Neural crest cell (in vitro differentiated cells): ENCODE measurements at places on chromosomes 11 and 22. TPM values are rescaled to one million over a fixed set of nuclear protein-coding genes. Genes with fewer than 3 reads are reported as not detected.

The LARGE1 gene
- 33.0 and 34.5 TPM in 2 replicates for total RNA-seq

The FLRT1 gene
- total RNA-seq, result 2.4 and 3.0 TPM in 2 replicates

The FGF3 gene
- not detected in 2 replicates for total RNA-seq

The PAK1 gene
- total RNA-seq, result 60.5 and 67.7 TPM in 2 replicates

DNA sequence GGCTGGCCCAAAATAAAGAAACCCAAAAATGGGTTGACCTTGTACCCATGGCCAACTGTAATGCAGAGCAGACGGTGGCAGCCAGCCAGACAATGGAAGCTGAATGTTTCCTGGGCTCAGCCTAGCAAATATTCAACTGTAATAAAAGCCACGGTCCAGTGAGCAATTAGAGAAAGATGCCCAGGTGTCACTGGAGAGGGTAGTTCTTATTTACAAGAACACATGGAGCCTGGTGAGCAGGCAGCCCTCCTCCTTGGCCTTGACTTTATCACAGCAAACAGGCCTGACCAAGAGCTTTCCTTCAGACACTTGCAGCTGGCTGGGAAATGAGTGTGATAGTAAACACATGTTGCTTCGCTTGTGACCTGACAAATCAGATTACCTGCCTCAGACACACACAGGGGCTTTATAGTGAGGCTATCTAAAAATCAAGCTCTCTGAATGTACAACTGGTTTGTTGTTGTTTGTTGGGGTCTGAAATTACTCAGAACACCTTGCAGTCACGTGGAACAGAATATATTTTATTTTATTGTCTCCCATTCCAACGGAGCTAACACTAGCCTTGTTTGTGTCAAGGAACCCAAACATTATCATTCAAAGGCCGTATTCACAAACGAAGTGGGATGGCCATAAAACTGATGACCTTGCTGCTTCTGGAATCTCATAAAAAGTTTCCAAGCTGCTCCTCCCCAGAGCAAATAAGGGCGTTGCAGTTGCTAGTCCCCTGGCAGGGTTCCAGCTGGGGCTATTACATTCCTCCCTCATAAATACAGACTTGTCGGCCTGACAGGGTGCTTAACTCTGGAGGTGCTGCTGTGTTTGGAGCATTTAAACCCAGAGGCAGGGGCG, 161.1 kb downstream of the BBOX1 start:
- DNase-seq, result no peak

DNA sequence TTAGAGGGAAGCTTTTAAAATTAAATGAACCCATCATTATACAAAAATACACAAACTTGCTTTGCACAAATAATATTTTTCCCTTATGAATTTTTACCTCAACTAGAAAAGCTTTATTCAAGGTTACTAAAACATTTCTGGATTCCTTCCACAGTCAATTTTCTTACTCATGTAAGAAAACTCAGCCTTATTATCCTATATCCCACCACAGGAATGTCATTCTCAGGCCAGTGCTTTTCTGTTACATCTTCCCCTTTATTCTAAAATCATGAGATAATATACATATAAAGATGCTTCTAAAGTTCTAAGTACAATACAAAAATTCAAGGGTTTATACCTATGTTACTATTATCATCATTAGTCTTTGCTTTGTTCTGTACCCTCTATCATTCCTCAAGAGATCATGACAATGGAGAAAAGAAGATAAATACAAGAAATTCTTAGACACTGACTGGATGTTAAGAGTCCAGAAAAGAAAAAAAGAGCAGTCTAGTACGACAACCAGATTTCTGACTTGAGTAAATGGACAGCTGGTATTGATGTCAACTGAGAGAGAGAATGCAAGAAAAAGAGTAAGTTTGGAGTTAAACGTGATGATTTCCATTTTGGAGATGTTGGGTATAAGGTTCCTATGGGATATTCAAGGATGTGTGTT, 60.3 kb downstream of the MTMR2 start:
- DNase-seq, result no peak

DNA sequence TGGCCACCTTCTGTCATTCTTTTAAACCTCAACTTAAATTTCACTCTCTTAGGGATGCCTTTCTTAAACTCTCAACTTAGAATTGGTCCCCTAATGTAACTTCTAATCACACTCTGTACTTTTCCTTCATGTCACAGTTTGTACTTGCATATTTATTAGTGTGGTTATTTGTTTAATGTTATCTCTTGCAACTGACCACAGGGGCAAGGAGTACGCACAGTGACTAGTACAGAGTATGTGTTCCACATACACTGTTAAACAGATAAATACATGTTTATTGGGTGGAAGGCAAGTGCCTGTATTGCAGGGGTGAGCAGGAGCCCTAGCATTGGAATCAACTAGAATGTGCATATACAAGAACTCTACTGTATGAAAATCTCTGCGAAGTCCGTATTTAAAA, 554.0 kb downstream of the INSC start:
- DNase-seq, result no peak

DNA sequence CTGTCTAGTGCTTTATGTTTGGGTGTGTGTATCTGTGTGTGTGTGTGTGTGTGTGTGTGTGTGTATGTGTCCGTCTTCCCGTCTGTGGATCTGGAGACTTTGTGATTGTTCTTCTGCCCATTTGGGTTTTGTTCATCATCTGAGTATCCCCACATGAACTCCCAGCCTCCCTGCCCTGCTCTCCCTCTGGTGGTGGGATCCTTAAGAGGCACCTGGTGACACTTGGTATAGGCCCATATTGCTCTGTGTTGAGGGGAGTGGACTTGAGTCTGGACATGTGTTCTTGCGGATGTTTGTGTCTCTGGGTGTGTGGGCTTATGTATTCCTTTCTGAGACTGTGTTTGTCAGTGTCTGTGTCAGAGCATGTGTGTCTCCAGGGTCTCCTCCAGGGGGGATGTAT, 15.3 kb downstream of the RCOR2 start:
- DNase-seq, result no peak

- DNase-seq, result no peak
Observed at GRCh38 chr22:19779685-19780268, 19.2 kb downstream of the TBX1 start.

GRCh38 chr11:29482510-29482909, 534.3 kb downstream of the KCNA4 start:
- DNase-seq, result no peak

DNA sequence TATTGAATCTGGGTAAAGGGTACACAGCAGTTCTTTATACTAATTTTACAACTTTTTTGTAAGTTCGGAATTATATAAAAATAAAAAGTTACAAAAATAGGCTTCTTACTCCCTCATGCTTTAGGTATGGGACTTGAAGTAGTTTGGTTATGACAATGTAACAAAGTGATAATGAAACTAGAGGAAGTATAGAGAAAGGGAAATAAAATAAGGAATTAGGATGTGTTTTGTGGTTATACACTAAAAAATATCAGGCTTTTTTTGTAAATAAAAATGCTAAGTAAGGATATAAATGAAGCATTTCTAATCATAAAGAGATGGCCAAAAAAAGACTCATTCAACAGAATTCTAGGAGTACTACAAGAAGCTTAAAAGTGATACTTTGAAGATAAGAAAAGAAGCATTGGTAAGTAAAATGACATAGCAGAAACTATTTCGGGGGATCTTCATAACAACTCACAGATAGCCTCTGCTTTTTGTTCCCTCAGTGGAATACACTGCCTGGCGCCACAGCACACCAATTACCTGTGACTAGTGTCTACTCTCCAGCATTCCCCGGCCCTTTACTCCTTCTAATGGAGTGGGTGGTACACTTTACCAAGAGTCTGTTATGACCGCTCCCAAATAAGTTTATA, 322.7 kb upstream of the PITPNB start:
- no peak for DNase-seq

DNA sequence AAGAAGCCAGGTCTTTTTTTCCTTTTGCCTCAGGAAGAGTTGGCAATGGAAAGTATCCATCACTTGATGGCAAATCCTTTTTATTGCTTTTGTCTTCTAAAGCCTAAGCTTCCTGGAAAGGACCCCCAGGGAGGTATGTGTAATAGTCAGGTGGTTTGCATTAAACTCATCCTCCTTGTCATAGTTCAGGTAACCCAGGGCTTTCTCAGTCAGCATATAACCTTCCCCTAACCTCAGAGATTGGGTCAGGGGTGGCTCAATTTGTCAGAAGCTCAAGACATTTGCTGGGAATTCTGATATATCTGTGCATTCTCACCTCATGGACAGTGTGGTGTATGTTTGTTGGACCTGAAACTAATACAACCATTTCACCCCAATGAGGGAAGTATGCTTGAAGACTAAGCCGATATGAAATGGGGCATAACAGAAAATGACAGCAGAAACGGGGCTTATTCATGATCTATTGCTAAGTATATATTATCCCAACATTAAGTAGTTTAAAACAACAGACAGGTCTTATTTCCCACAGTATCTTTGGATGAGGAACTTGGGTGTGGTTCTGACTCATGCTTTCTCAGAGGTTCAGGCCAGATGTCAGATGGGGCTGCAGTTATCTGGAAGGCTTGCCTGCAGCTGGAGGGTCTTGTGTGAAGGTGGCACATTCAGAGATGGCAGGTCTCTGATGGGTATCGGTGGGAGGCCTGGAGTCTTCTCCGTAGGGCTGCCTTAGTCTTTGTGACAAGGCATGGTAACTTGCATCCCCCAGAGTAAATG, 135.8 kb upstream of the SPON1 start:
- no peak for DNase-seq

DNA sequence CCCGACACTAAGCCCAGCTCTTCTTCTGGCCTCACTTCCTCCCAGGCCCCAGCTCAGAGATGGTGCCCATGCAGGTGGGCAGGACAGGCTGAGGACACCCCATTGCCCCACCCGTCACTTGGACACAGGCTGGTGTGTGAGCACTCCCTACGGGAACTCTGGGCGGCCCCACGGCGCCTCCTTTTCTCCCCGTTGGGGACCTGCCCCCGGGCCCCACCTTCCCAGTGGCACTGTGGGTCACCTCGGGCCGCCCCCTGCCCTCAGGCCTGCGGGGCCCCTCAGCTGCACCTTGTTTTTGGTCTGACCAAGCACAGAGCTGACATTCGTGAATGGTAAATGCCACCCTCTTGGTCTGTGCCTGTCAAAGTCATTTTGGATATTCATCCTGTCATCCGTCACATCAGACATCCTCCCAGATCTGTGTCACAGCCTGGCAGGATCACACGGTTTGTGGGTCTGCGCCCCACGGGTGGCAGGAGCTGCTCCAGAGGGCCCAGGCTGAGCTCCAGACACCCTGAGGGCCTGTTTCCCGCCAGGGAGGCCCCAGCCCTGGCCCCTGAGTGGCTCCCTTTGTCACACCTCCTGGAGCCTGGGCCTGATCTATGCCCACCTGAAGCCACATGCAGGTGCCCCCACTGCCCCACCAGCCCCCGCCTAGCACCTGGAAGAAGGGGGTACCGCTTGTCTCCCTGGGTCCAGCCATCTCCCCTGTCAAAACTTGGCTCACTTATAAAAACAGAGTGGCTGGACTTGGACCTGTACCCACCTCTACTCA, 1188.5 kb downstream of the BRD1 start:
- no peak for DNase-seq

DNA sequence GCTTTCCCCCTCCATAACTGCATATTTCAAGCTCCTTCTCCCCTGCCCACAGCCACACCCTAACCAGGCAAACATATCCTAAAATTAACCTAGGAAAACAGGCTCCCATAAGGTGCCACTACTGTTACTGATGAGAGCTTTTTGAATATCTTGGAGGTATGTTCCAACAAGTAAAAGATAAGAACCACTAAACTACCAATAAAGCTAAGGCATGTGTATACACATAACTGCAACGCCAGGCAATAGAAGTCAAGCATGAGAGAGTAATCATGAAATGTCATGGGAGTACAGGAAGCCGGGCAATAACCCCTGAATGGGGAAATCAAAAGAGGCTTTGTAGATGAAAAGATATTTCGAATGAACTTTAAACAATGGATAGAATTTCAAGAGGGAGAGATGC, 9.3 kb downstream of the MMP13 start:
- DNase-seq, result no peak

DNA sequence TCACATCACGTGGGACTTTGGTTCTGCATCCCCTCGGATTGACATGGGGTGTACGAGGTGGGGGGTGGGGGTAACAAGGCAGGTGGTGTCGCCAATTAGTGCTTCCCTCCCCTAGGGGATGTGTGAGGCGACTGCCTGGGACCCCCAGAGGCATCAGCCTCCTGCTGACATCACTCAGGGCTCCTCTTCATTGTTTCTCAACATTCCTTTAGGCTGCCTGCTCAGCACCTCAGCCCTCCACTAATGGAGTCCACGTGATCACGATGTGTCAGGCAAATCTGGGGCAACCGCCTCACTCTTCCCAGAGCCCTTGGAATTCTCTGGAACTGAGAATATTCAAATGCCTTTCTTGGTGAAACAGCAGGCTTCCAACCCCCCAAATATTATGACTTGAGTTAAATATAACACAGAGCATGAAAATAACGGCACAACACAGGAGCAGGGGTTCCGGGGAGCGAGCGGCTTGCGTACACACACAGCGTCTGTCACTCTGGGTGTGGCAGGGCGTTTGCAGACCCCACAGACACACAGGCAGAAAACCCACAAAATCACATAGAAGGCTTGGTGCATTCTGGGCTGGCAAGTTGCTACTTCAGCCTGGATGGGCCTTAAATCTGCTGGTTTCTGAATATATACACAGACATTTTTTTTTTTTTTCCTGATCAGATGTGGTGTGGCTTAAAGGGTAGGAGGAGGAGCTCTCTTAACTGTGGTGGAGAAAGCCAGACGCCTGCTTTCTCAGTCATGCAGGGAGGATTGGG, 170.1 kb upstream of the CADM1 start:
- DNase-seq, result no peak
